Prostate gland (tissue), 2 donors: ENCODE measurements at places on chromosomes 12 and 14. TPM values are rescaled to one million over a fixed set of nuclear protein-coding genes. Genes with fewer than 3 reads are reported as not detected.

DNA sequence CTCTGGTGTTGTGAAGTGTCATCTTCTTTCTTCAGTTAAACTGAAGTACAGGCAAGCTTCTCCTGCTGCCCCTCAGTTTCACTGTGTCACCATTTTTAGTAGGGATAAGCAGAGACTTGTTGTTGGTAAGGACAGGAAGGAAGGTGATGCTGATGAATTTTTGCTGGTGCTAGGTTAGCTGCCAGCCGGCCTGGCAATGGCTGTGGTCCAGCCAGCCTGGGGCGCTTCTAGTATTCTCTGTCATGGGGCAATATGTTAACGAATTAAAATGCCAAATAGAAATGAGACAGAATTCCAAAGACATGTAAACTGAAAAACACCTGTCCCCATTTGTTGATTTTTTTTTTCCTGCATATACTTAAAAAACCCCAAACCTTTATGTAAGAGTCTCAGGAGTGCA is 602.9 kb downstream of the DIO2 start:
- peak; percentile 35 for DNase-seq

GRCh38 chr12:65411171-65411570 is 132.7 kb downstream of the MSRB3 start:
- DNase-seq = no peak

- no peak for DNase-seq
Measured at GRCh38 chr14:89088530-89088929, 264.1 kb downstream of the TTC8 start.

DNA sequence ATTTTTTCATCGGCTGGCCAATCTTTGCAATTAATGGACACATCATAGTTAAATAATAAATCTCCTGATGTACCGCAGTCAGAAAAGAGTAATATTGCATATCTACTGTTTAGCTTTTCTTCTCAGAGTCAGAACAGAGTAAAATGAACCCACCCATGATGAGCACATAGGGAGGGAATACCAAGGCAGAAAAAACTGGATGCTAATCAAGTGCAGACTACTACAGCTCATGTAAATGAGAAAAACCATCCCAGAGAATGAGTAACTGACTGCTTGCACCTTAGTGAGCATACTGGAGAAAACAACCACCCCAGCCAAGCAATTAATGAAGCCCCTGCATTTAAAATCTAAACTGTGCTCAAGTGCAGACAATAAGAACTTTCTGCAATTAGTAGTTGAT is 483.7 kb downstream of the MDGA2 start:
- no peak for DNase-seq

DNA sequence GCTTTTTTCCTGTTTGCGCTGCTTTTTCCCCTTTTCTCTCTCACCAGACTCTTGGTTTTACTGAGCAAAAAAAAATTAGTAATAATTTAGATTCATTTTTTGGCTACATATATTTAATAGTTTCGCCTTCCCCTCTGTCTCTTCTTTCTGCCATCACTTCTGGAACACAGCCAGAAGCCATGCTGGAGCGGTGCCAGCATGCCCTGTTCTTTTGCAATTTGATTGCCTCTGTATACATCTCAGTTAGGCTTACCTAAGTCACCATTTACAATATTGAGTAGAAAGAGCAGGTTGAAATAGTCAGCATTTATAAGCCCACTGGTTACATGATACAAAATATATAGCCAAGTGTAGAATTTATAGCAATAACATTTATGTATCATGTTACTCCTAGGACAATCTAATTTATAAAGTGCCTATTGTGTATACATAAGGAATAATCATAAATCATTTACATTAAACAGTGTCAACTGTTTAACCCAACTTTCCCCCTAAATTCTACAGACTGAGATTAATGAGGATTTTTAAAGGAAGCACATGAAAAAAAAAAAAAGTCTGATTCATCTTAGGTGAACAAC is 413.8 kb upstream of the SOX5 start:
- no peak for DNase-seq

- DNase-seq = no peak
Measured at GRCh38 chr12:12007713-12008231, 63.0 kb upstream of the BCL2L14 start.

GRCh38 chr12:80714055-80714454 is 2.7 kb upstream of the MYF5 start:
- no peak for DNase-seq

- DNase-seq = no peak
Measured at GRCh38 chr14:92694807-92695206, 53.6 kb downstream of the LGMN start.

GRCh38 chr12:62346817-62347216 is 86.6 kb downstream of the USP15 start:
- DNase-seq = no peak

- DNase-seq = no peak
Measured at GRCh38 chr12:89278862-89279261, 73.4 kb downstream of the DUSP6 start.

- DNase-seq = no peak
Measured at GRCh38 chr12:108972358-108972757, 48.5 kb downstream of the SVOP start.

DNA sequence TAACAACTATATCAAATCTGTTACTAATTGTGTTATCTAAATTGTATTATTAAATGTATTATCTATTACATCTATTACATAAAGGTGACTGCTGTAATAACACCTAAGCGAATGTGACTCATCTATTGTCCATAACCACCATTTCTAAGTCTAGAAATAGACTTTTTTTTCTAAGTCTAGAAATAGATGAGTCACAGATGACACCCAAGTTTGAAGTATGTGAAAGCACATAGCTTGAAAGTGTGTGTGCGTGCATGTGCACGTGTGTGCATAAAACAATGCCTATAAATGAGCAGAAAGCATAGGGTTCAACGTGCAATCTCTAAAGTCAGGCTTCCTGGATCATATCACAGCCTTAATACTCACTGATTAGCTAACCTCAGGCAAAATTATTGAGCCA is 451.3 kb upstream of the USP15 start:
- DNase-seq = no peak

GRCh38 chr12:51590347-51591015 is 552 bp upstream of the SCN8A start:
- peak; percentile 53 for DNase-seq

GRCh38 chr12:12022306-12022936 is 48.3 kb upstream of the BCL2L14 start:
- DNase-seq = no peak

- DNase-seq = peak; percentile 87
Measured at GRCh38 chr12:27549801-27550652, 26.0 kb downstream of the PPFIBP1 start.

- no peak for DNase-seq
Measured at GRCh38 chr14:90900476-90901083, 84.3 kb upstream of the TTC7B start.

DNA sequence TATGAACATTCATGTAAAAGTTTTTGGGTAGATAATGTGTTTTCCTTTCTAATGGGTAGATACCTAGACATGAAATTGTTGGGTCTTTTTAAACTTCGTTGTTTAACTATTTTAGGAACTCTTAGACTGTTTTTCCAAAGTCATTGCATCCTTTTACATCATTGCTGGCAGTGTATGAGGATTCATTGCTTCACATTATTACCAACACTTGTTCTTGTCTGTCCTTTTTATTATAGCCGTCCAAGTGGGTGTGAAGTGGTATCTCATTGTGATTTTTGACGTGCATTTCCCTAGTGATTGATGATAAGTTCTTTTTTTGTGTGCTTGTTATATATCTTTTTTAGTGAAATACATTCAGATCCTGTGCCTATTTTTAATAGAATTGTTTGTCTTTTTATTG is 39.4 kb downstream of the USP15 start:
- no peak for DNase-seq

DNA sequence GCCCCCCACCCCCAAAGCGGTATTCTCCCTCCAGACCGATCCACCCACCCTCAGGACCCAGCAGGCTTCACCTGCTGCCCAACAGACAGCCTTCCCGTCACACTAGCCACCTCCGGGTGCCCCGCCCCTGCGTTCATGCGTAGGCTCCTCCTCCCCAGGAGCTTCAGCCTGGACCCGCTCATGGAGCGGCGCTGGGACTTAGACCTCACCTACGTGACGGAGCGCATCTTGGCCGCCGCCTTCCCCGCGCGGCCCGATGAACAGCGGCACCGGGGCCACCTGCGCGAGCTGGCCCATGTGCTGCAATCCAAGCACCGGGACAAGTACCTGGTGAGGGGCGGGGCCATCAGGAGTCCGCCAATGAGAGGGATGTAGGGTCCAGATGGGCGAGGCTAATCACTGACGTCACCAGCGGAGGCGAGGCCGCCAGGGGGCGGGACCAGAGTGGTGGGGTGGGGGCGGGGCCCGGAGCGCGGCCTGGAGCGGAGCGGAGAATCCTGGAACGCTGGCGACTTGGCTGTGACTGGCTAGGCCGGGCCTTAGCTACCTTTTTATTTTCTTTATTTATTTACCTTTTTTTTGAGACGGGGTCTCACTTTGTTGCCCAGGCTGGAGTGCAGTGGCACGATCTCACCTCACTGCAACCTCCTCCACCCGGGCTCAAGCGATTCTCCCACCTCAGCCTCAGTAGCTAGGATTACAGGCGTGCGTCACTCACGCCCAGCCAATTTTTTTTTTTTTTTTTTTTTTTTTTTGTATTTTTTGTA is 4.4 kb downstream of the TNS2 start:
- peak; percentile 98 for DNase-seq

The EGLN3 gene
- total RNA-seq = 6.1 TPM

The RCOR1 gene
- 26.6 TPM for total RNA-seq

The ZFHX2 gene
- 3.1 TPM for total RNA-seq

The RPGRIP1 gene
- 6.8 TPM for total RNA-seq

The TMEM30B gene
- 57.1 TPM for total RNA-seq

The ESR2 gene
- 0.68 TPM for total RNA-seq

The PPP4R4 gene
- 0.32 TPM for total RNA-seq

The ZDHHC22 gene
- total RNA-seq = 0.11 TPM
